ENCODE measurements at places on chromosomes 4 and X.

DNA sequence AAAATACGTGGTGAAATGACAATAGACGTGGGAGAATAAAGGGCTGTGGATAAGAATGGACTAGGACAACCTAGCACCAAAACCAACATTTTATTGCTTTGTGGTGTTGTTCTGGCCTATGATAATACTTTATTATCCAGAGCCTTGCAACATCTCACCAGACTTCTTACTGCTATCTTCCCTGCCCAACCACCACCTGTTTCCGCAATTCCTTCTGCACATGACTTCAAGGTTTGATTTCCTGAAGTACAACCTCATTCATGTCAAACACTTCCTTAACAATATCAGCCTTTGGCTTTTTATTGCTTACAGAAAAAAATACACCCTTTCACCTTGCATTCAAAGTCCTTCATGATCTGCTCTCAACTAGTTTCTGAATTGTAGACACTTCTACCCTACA, 84.8 kb downstream of the RTL3 start:
- no peak for DNase-seq

DNA sequence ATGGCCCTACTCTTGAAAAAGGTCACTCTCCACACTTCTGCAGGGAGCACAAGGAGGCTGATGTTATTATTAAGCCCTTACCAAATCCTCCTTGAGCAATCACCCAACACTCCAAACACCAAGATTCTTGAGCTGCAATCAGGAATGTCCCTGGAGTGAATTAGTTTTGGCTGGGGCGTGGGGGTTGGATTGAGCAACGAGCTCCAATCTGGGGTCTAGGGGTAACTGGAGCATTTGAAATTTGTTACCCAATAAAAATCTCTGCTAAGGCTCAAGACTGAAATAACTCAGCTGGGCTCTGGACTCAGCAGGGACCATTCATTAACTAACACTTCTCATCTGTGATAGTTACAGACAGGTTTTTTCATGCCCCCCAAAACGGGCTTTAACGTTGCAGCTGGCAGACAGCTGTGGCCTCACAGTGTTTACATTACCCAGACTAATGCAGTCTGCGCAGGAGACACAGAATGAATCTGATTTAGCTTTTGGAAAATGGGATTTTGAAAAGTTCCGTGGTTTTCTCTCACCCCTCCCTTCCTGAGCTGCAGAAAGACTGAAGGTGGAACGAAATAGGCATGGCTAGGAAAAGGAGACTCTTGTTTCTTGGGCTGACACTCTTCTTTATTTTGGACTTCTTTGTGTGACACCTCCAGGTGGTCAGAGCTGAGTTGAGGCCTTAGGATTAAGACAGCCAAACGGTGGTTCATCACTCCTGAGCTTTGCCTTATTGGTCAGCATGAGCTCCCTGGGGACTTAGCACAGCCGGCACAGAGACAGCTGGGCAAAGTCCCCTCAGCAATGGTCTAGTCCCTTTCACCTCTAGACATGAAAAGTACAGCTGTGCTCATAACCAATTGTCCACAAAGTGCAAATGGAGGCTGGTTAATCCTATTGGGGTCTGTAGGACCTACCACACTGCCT, 26.6 kb downstream of the PLAC1 start:
- DNase-seq = no peak

DNA sequence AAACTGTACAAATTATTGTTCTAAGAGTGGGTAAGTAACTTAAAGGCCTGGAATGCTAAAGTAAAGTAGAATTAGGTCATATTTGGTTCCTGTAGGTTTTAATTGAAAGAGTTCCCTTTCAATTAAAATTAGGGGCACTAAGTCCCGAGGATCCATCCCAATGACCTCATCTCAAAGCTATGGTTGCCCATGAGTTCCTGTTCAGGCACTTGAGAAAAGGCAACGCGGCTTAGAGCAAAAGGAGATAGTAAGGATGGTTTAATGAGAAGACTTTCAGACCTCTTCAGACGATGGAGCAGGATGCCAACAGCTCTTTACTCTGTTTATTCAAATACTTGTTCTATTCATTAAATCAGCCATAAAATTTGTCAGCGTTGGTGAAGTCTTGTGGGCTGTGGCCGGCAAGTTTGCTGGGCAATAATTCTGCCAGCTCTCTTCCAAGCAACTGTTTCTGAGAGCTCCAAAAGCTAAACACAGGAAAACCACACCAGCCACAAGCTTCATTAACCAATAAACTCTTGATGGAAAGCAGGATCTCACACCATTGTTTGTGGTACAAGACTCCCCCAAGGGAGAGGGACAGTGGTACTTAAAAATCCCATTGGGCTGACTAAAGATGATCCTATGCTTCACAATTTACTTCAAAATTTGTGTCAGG, 167.4 kb downstream of the COL4A6 start:
- no peak for DNase-seq

- DNase-seq = no peak
Observed at GRCh38 chr4:138111462-138112000, 130.6 kb downstream of the SLC7A11 start.

DNA sequence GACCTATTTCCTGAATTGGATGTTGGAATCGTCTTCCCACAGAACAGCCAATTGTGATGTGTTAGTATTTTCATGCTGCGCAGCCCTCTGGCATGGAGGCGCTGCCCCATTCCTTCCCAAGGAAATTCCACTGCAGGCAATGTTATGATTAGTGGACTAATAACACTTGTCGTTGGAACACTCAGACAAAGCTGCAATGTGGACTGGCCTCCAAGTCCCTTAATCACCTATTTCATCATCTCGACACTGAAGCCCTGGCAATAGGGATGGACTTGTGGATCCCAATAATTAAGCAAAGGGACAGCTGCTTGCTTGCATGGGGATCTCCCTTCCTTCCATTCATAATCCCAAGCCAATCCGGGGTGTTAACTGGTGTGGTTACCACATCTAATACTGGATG, 78.8 kb upstream of the PLAC1 start:
- no peak for DNase-seq

- no peak for DNase-seq
Observed at GRCh38 chr4:7089213-7089986, 21.5 kb upstream of the GRPEL1 start.

GRCh38 chr4:26985873-26986272, 125.2 kb downstream of the STIM2 start:
- DNase-seq = no peak

DNA sequence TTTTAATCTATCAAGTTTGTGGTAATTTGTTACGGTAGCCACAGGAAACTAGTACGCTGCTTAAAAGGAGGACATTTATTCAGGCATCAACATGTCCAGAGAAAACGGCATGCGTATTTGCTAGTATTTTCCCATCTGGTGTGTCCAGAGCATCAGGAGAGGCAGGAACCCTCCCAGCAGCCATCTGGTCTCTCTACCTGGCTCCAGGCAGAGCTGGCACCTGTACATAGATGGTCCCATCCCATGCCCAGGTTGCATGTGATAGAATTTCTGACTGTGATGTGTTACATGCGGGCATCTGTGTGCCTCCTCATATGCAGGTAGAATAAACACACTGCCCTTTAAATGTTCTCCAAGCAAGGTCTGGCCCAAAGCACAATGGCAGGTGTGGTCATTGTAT, 57.9 kb upstream of the PAGE1 start:
- no peak for DNase-seq
